ENCODE measurements at places on chromosomes 5 and 9. TPM values are rescaled to one million over a fixed set of nuclear protein-coding genes. Genes with fewer than 3 reads are reported as not detected.

GRCh38 chr5:60576425-60576824 lies 123.5 kb downstream of the DEPDC1B start:
- H3K4me1 ChIP-seq = no peaks in the 10 kb centered on the region
- peaks cover 5% of the 10 kb centered on the region for H3K36me3 ChIP-seq
- no peak overlapping the region for H3K27ac ChIP-seq
- DNase-seq = no peak
- H3K4me3 ChIP-seq = no peak overlapping the region

ARL14EPL gene
- not detected for total RNA-seq

CDX1 gene
- total RNA-seq = not detected

DNA sequence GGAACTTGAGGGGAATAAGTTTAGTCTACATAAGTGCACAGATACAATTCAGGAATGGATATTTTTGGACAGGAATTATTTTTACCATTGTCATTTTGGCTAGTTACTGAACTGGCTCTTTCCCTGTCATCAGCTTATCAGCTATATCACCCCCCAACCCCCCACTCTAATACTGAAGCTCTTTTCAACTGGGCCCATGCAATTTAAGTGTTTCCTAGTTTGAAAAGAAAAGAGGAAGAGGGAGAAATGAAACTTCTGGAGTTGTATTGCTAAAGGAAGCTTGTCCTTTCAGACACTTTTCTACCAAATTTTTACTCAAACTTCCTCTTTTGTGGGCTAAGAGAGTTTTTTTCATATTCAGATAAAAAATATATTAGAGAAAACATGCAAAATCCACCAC lies 18.5 kb upstream of the TIMD4 start:
- H3K4me3 ChIP-seq = no peak overlapping the region
- DNase-seq = no peak
- peaks cover 13% of the 10 kb centered on the region for H3K36me3 ChIP-seq
- H3K4me1 ChIP-seq = no peaks in the 10 kb centered on the region

- peaks cover 39% of the 10 kb centered on the region for H3K4me1 ChIP-seq
- DNase-seq = no peak
These were observed 1.2 kb downstream of the CCNH start for GRCh38 chr5:87411586-87411972.

GRCh38 chr9:116090030-116090770 lies 63.4 kb upstream of the PAPPA start:
- DNase-seq = no peak
- H3K27ac ChIP-seq = no peak overlapping the region
- H3K27me3 ChIP-seq = no peaks in the 10 kb centered on the region
- no peaks in the 10 kb centered on the region for H3K36me3 ChIP-seq

GRCh38 chr5:54294097-54294667 lies 16.2 kb downstream of the ARL15 start:
- H3K4me3 ChIP-seq = no peak overlapping the region
- peaks cover 2% of the 10 kb centered on the region for H3K36me3 ChIP-seq

DNA sequence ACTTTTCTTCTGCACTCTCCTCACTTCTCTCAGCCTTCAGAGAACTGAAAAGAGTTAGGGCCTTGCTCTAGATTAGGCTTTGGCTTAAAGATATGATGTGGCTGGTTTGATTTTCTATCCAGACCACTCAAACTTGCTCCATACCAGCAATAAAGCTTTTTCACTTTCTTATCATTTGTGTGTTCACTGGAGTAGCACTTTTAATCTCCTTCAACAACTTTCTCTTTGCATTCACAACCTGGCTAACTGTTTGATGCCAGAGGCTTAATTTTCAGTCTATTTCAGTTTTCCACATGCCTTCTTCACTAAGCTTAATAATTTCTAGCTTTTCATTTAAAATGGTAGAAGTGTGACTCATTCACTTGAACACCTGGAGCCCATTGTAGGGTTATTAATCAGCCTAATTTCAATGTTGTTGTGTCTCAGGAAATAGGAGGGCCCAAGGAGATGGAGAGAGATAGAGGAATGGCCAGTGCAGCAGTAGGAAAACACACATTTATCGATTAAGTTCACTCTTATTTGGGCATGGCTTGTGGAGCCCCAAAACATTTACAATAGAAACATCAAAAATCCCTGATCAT lies 5.9 kb downstream of the ATPSCKMT start:
- H3K4me1 ChIP-seq = peaks cover 16% of the 10 kb centered on the region
- H3K27me3 ChIP-seq = no peaks in the 10 kb centered on the region
- peaks cover 13% of the 10 kb centered on the region for H3K36me3 ChIP-seq
- H3K27ac ChIP-seq = no peak overlapping the region
- H3K4me3 ChIP-seq = no peak overlapping the region
- DNase-seq = no peak

SLC34A3 gene
- total RNA-seq = not detected

SLC45A2 gene
- total RNA-seq = not detected

DNA sequence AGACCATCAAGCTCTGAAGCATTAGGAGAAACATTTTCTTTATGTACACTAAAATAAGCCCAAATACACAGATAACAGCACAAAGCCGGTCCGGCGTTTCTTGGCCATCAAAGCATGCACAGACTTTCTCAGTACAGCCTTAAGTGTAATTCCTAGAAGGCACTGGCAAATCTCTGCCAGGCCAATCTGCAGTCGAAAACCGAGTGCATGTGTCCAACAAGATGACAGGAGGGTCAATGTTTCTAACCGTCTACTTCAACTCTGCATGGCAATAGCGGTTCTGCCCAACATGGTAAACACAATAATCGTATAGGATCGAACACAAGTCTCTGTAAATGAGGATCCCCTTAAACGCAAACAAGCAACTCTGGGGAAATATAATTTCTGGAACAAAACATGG lies 1.1 kb downstream of the ARL15 start:
- peaks cover 5% of the 10 kb centered on the region for H3K27me3 ChIP-seq
- DNase-seq = no peak
- peak overlapping the region; percentile 88 for H3K27ac ChIP-seq
- no peaks in the 10 kb centered on the region for H3K36me3 ChIP-seq
- peak overlapping the region; percentile 82 for H3K4me3 ChIP-seq
- peaks cover 21% of the 10 kb centered on the region for H3K4me1 ChIP-seq

DNA sequence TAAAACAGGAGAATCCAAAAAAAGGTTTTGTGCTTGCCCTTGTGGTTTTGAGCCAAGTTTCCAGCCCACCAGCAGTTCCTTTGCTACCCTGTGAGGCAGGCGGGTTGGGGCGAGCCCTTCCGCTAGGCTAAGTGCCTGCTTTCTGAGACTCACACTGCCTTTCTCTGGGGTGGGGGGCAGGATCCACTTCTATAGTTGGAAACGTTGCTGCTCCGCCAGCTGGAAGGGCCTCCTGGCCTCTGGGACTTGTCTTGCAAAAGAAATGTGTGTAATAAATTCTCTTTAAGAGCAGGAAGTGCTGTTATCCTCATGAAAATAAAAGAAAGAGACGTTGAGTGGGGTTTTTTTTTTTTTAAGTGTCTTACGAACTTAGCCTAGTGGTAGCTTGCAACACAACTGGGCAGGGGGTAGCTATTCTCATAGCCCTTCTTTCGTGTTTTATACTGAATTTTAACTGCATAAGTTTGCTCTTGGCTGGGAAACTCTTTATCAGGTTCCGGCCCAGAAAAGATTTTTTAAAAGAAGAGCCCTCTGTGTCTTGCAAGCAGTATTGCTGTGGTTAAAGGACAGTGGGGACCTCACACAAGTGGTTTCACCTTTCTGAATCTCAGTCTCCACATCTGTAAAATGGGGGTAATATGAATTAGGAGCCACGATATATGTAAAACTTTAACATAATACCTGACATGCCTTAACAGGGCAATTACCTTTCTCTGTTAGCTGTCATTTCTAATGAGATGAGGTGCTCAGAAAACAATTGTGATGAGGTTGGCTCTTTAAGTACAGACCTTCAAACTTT lies 19.8 kb downstream of the JADE2 start:
- no peaks in the 10 kb centered on the region for H3K27me3 ChIP-seq
- H3K27ac ChIP-seq = peak overlapping the region; percentile 94
- H3K4me3 ChIP-seq = peak overlapping the region; percentile 85
- H3K4me1 ChIP-seq = peaks cover 67% of the 10 kb centered on the region

DNA sequence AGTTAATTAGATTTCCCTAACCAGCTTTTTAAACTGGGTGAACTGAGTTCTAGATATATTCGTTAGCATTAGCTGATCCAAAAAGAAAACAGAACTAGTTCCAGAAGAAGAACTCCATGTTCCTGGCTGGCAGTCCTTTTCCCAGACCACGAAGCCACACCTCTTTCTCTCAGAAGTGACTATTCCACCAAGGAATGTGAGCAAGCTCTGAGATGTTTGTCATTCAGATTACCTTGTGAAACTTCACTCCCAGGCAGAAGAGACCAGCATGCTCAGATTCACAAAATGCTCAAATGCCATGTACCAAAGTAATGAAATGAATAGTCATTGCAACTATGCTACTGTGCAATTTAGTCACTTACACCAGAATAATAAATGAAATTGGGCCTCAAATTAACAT lies 4.4 kb upstream of the SSBP2 start:
- H3K27me3 ChIP-seq = no peaks in the 10 kb centered on the region
- no peak overlapping the region for H3K4me3 ChIP-seq
- peaks cover 6% of the 10 kb centered on the region for H3K4me1 ChIP-seq
- no peak overlapping the region for H3K27ac ChIP-seq
- no peak for DNase-seq

GRCh38 chr5:1934056-1934394 lies 51.3 kb upstream of the IRX4 start:
- no peaks in the 10 kb centered on the region for H3K36me3 ChIP-seq
- no peak for DNase-seq
- H3K27ac ChIP-seq = no peak overlapping the region
- no peaks in the 10 kb centered on the region for H3K4me1 ChIP-seq
- H3K4me3 ChIP-seq = no peak overlapping the region

GRCh38 chr5:119860463-119860862 lies 231.1 kb downstream of the FAM170A start:
- H3K27ac ChIP-seq = no peak overlapping the region
- DNase-seq = no peak
- H3K4me3 ChIP-seq = no peak overlapping the region
- H3K27me3 ChIP-seq = no peaks in the 10 kb centered on the region
- H3K4me1 ChIP-seq = no peaks in the 10 kb centered on the region

GRCh38 chr5:172726966-172727365 lies 44.0 kb downstream of the DUSP1 start:
- H3K4me3 ChIP-seq = no peak overlapping the region
- H3K27me3 ChIP-seq = no peaks in the 10 kb centered on the region
- no peak overlapping the region for H3K27ac ChIP-seq
- DNase-seq = no peak

WDR31 gene
- total RNA-seq = 2.4 TPM

CMBL gene
- 2.4 TPM for total RNA-seq

GRCh38 chr9:74036549-74037231 lies 460.4 kb upstream of the RORB start:
- no peak for DNase-seq
- H3K27me3 ChIP-seq = no peaks in the 10 kb centered on the region
- no peaks in the 10 kb centered on the region for H3K4me1 ChIP-seq
- no peak overlapping the region for H3K4me3 ChIP-seq

- no peak overlapping the region for H3K4me3 ChIP-seq
- peaks cover 3% of the 10 kb centered on the region for H3K36me3 ChIP-seq
- peaks cover 70% of the 10 kb centered on the region for H3K4me1 ChIP-seq
These were observed 53.2 kb downstream of the MEF2C start for GRCh38 chr5:88829775-88830174.

GRCh38 chr5:102678267-102679058 lies 76.6 kb upstream of the PAM start:
- H3K4me1 ChIP-seq = peaks cover 1% of the 10 kb centered on the region
- no peak overlapping the region for H3K4me3 ChIP-seq
- peaks cover 12% of the 10 kb centered on the region for H3K27me3 ChIP-seq
- H3K27ac ChIP-seq = no peak overlapping the region

- no peaks in the 10 kb centered on the region for H3K4me1 ChIP-seq
- DNase-seq = no peak
- H3K36me3 ChIP-seq = no peaks in the 10 kb centered on the region
- H3K27ac ChIP-seq = no peak overlapping the region
- no peak overlapping the region for H3K4me3 ChIP-seq
These were observed 128.9 kb upstream of the CCNH start for GRCh38 chr5:87541676-87542075.

- H3K27me3 ChIP-seq = no peaks in the 10 kb centered on the region
- DNase-seq = no peak
- peaks cover 5% of the 10 kb centered on the region for H3K4me1 ChIP-seq
- H3K36me3 ChIP-seq = no peaks in the 10 kb centered on the region
- no peak overlapping the region for H3K27ac ChIP-seq
These were observed 46.5 kb upstream of the FAT2 start for GRCh38 chr5:151637676-151638075.

PLCXD3 gene
- total RNA-seq = not detected

GRCh38 chr9:96418920-96419690 lies 935 bp upstream of the ZNF367 start:
- DNase-seq = peak; percentile 76
- H3K27me3 ChIP-seq = no peaks in the 10 kb centered on the region
- H3K4me1 ChIP-seq = peaks cover 24% of the 10 kb centered on the region
- peak overlapping the region; percentile 87 for H3K27ac ChIP-seq
- H3K4me3 ChIP-seq = peak overlapping the region; percentile 85

DNA sequence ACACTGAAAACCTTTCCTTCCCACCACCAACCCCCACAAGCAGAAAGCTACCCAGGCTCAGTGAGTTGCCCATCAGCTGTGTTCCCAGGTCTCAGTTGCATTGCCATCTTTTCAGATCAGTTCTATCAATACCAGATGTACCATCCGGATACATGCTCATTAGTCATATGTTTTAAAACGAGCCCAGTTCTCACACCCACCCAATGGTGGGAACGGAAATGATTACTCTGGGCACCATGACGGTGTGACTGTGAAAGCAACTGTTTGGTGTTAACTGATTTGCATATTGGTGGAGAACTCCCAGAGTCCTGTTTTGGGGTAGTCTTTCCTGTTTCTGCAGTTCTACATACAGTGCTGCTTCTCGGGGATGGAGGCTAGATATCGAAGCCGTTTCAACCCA lies 212.3 kb downstream of the TRIM36 start:
- H3K27ac ChIP-seq = no peak overlapping the region
- H3K4me1 ChIP-seq = no peaks in the 10 kb centered on the region
- H3K4me3 ChIP-seq = no peak overlapping the region
- no peak for DNase-seq

TRUB2 gene
- 43.5 TPM for total RNA-seq

PCDHB6 gene
- not detected for total RNA-seq

DNA sequence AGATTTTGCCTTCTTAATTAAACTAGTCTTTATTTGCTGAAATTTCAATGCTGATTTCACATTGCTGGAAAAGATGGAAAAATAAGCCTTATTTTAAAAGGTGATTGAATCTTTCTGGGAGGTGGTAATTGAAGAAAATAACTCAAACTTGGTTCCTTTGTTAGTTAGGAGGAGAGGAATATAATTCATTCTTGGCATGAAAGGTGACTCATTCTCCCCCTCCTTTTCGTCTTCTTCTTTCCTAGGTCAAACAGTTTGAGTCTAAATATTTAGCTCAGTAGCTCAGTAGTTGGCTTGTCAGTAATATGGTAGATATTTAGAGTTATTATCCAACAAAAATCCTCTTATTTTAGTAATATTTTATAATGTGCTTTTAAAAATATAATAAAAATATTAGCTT lies 353.9 kb upstream of the MEF2C start:
- no peaks in the 10 kb centered on the region for H3K4me1 ChIP-seq
- no peak overlapping the region for H3K27ac ChIP-seq
- no peaks in the 10 kb centered on the region for H3K36me3 ChIP-seq
- H3K4me3 ChIP-seq = no peak overlapping the region
- H3K27me3 ChIP-seq = no peaks in the 10 kb centered on the region
- DNase-seq = no peak

Data from activated naive CD8-positive, alpha-beta T cell treated with anti-CD3 and anti-CD28 coated beads for 36 hours (primary cell).